Activated CD4-positive, alpha-beta T cell treated with anti-CD3 and anti-CD28 coated beads, Interleukin-10, Interleukin-2, amounts not matched to agents 100 ng/mL and 50 ng/mL, durations not matched to agents 16 hours and 8 hours (primary cell): ENCODE measurements at places on chromosomes 2 and 18.
A peak's percentile ranks its signal among the peaks of the same experiment; 100 is the strongest.

- no peak for DNase-seq
Measured at GRCh38 chr2:20676353-20677215, 9.6 kb downstream of the GDF7 start.

- peak; percentile 69 for DNase-seq
Measured at GRCh38 chr2:169069341-169069740, at the start of gene DHRS9. DHRS9 (plus strand) TSS chr2:169069563; CDS start chr2:169081582, 12,019 bp downstream.

- DNase-seq, result peak; percentile 87
Measured at GRCh38 chr18:13562494-13563029, 163.8 kb downstream of the FAM210A start.

- no peak for DNase-seq
Measured at GRCh38 chr2:212919238-212919637, 232.2 kb downstream of the IKZF2 start.

- peak; percentile 87 for DNase-seq
Measured at GRCh38 chr2:64114063-64114911, 29.9 kb downstream of the PELI1 start.

- peak; percentile 66 for DNase-seq
Measured at GRCh38 chr2:23497063-23497462, 112.1 kb downstream of the KLHL29 start.

GRCh38 chr2:85718885-85719492 is 24.8 kb downstream of the GNLY start:
- DNase-seq, result no peak

- peak; percentile 28 for DNase-seq
Measured at GRCh38 chr2:216215658-216216390, 106.7 kb downstream of the XRCC5 start.

GRCh38 chr2:100857915-100858314 is 38.0 kb downstream of the NPAS2 start:
- no peak for DNase-seq

GRCh38 chr18:58015065-58015780 is 28.8 kb upstream of the NEDD4L start:
- DNase-seq, result no peak

GRCh38 chr18:26696308-26696707 is 148.0 kb upstream of the KCTD1 start:
- DNase-seq, result no peak

GRCh38 chr2:57868619-57869139 is 177.9 kb upstream of the VRK2 start:
- DNase-seq, result no peak

GRCh38 chr2:98091738-98092137 is 4.8 kb downstream of the VWA3B start:
- no peak for DNase-seq

GRCh38 chr2:171630812-171631626 is 56.2 kb upstream of the DYNC1I2 start:
- DNase-seq, result no peak

- DNase-seq, result no peak
Measured at GRCh38 chr2:156541229-156541628, 105.0 kb downstream of the GPD2 start.

GRCh38 chr2:30611583-30611982 is 164.5 kb downstream of the LCLAT1 start:
- DNase-seq, result no peak

DNA sequence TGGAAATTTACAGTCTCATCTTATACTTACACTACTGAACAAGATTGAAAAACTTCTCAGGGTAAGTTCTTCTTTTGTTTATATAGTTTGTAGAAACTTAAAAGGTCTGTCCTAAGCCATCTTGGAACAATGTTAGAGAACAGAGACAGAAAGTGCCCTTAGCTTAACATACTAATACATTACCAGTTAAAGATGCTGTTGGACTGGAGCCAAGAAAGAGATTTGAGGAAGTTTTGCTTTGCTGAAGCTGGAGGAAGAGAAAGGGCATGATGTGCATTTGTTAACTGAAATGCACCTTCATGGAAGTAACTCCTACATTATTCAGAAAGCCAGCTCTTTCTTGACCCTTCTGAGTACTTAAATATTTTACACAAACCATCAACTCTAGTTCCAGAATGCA is 66.5 kb upstream of the TNFRSF11A start:
- no peak for DNase-seq

DNA sequence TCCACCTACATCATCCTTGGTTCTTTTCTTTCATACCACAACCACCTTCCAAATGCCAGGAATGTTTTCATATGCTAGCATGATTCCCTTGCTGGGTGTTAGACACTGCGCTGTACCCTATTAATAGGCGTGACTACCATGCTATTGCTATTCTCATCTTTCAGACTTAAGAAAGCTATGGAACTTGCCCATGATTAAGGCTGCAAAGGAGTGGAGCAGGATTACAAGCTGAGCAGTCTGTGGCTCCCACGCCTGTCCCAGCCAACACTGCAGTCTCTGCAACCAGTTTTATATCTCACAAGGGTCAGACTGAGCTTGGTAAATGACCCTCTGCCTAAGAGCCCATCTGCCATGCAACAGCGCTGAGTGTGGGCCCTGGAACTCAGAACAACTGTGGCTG is 285.7 kb upstream of the POU3F3 start:
- no peak for DNase-seq

- DNase-seq, result no peak
Measured at GRCh38 chr2:206105541-206105940, 19.6 kb upstream of the INO80D start.

GRCh38 chr2:204692790-204693189 is 147.5 kb downstream of the PARD3B start:
- no peak for DNase-seq

GRCh38 chr2:73256618-73256922 is 22.5 kb downstream of the CCT7 start:
- DNase-seq, result no peak

DNA sequence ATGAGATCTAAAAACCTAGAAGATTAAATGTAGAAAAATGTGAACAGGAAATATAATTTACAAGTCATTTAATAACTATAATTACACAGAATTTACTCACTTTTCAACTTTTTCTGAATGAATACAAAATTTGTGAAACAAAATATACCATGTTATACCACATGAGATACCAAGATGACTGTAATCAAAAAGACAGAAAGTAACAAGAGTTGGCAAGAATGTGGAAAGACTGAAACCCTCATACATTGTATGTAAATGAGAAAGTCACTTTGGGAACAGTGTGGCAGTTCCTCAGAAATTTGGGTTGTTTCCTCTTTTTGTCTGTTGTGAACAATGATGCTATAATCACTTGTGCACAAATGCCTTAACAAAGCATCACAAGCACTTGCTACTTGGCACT is 145.4 kb upstream of the ZNF804A start:
- peak; percentile 0 for DNase-seq

DNA sequence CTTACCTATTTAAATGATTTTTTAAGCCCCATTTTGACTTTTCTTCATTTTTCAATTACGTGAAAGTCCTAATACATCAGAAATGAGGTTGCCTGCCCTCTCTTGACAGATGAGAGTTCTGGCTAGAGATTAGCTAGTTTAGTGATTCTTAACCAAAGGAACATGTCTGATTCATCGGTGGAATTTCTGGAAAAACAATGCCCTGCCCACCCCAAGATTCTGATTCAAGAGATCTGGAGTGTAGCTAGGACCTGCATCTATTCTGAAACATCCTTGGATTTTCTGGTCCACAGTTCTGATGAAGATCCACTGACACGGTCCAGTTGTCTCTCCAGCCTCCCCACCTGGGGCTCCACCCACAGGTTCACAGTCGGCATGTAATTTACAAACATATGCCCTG is 111.2 kb downstream of the KLF7 start:
- DNase-seq, result no peak

GRCh38 chr2:32947484-32948143 is 861 bp downstream of the LTBP1 start:
- DNase-seq, result peak; percentile 42

GRCh38 chr2:34729845-34730244 is 1130.7 kb upstream of the FAM98A start:
- no peak for DNase-seq

GRCh38 chr2:101956465-101957438 is 35.0 kb upstream of the IL1R2 start:
- DNase-seq, result no peak

GRCh38 chr18:24922491-24922890 is 429.5 kb downstream of the ZNF521 start:
- no peak for DNase-seq

GRCh38 chr2:201223089-201224073 is 37.0 kb upstream of the CASP8 start:
- DNase-seq, result no peak

DNA sequence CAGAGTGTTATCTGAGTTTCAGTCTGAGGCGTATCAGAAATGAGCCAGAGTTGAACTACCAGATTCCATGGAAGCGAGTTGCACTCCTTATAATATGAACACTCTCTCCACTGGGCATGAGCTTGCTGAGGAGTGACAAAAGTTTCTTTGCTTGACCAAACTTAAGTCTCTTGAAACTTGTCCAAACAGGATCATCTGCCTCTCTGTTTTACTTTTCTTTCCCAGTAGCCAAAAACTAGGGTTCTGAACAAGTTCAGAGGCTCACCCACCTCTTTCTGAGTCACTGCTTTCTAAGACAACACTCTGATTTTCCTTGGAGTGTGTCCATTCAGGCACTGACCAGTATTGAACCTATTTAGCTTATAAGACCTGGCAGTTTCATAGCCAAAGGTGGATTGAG is 233.2 kb upstream of the TCF4 start:
- DNase-seq, result no peak

- no peak for DNase-seq
Measured at GRCh38 chr2:50582164-50582563, 449.8 kb downstream of the NRXN1 start.

- no peak for DNase-seq
Measured at GRCh38 chr18:58698701-58699193, 27.5 kb downstream of the MALT1 start.

DNA sequence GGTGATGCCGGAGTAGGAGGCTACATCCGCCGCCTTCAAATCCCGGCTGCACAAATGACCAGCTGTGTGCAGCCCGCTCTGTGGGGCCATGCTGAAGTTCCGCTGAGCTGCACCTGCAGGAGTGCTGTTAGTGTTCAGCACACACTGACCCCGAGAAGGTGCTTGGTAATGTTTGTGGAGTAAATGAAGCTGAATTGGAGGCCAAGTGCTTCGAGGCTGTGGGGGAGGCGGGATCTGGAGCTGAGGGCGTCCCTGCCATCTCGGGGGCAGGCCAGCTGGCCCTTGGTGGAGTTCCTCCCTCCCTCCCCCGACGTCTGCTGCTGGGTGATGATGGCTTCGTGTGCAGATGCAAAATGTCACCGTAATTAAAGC is 23.2 kb downstream of the KCNF1 start:
- no peak for DNase-seq

GRCh38 chr2:236998236-236998635 is 87.5 kb upstream of the COPS8 start:
- no peak for DNase-seq

GRCh38 chr2:163852616-163853015 is 116.8 kb upstream of the FIGN start:
- DNase-seq, result no peak

GRCh38 chr2:167136879-167137596 is 248.8 kb downstream of the XIRP2 start:
- DNase-seq, result no peak

- DNase-seq, result no peak
Measured at GRCh38 chr2:176784633-176785200, 427.9 kb upstream of the HNRNPA3 start.

GRCh38 chr18:65372904-65373303 is 377.9 kb upstream of the CDH7 start:
- DNase-seq, result no peak

DNA sequence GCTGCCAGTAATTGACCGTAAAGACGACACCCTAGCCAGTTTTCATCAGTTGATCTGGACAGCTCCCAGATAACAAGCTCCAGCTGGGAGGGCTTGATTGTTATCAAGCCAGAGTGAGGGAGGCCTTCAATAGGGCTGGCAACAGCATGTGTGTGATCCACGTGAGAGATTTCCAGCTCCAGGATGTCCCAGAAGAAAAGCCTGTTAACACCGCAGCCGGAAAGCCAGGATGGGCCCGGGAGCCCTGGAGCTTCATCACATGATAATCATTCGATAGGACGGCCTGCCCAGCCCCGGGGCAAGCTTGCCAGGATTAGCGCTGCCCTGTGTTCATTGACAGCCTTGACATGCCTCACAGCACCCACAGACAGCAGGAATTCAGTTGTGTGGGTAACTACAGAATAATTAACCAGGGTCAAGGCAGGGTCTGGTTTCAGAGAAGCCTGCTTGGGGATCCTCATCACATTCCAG is 182.5 kb downstream of the C1D start:
- DNase-seq, result no peak

- DNase-seq, result no peak
Measured at GRCh38 chr2:113818382-113818951, 62.0 kb upstream of the SLC35F5 start.

GRCh38 chr18:10286580-10287150 is 167.8 kb upstream of the APCDD1 start:
- no peak for DNase-seq

GRCh38 chr2:235606004-235606715 is 112.3 kb downstream of the AGAP1 start:
- DNase-seq, result no peak

- DNase-seq, result no peak
Measured at GRCh38 chr2:182088681-182089320, 103.1 kb downstream of the PPP1R1C start.

DNA sequence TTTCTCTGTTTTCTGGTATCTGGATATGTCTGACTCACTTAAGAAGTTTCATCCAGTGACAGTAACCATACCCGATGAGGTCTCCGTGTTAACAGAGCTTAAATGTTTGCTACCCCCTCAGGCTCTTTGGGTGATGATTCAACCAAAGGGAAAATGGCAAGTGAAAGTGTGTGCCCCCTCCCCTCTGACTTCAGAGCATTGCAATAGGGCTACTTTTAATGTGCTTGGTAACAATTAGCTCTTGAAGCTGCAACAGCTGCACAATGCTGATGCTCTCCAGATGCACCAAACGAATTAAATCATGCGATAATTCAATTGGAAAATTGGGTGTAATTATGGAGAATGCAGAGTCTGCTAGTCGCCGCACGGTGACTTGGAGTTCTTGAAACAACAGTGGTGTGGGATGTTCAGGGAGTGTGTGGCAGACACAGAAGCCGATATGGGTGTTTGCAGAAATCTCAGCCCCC is 270.7 kb downstream of the ALK start:
- DNase-seq, result no peak

DNA sequence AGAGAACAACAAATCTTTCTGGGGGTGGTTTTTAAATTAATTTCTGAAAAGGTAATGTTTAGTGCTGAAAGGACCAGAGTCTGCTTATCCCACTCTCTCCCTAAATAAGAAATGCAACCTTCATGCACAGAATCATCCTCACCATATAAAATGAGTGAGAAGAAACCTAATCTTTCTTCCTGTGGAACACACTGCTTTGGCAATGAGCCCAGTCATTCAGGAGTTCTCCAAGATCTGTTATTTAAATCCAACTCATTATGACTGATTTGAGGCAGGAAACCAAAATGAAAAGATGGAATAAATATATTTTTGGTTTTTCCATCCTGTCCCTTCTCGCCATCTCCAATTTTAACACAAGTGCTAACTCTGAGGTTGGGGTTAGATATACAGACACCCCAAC is 228.3 kb downstream of the SRBD1 start:
- no peak for DNase-seq
